Central memory CD8-positive, alpha-beta T cell (primary cell): ENCODE measurements at places on chromosomes 16 and 17.
A peak's percentile ranks its signal among the peaks of the same experiment; 100 is the strongest.

GRCh38 chr17:48610282-48611211, at the start of gene HOXB7:
Gene HOXB7, minus strand, starts transcription at chr17:48611017. Its CDS starts 99 bp downstream, at chr17:48610918.
- peaks cover 46% of the 10 kb centered on the region for H3K4me1 ChIP-seq
- peaks cover 84% of the 10 kb centered on the region for H3K27me3 ChIP-seq

GRCh38 chr16:73176577-73177013, 128.7 kb upstream of the ZFHX3 start:
- H3K27me3 ChIP-seq: no peaks in the 10 kb centered on the region
- H3K4me1 ChIP-seq: no peaks in the 10 kb centered on the region
- no peaks in the 10 kb centered on the region for H3K36me3 ChIP-seq

GRCh38 chr16:87046235-87046634, 271.0 kb downstream of the C16orf95 start:
- H3K27ac ChIP-seq: no peak overlapping the region
- no peak for DNase-seq
- no peaks in the 10 kb centered on the region for H3K36me3 ChIP-seq

DNA sequence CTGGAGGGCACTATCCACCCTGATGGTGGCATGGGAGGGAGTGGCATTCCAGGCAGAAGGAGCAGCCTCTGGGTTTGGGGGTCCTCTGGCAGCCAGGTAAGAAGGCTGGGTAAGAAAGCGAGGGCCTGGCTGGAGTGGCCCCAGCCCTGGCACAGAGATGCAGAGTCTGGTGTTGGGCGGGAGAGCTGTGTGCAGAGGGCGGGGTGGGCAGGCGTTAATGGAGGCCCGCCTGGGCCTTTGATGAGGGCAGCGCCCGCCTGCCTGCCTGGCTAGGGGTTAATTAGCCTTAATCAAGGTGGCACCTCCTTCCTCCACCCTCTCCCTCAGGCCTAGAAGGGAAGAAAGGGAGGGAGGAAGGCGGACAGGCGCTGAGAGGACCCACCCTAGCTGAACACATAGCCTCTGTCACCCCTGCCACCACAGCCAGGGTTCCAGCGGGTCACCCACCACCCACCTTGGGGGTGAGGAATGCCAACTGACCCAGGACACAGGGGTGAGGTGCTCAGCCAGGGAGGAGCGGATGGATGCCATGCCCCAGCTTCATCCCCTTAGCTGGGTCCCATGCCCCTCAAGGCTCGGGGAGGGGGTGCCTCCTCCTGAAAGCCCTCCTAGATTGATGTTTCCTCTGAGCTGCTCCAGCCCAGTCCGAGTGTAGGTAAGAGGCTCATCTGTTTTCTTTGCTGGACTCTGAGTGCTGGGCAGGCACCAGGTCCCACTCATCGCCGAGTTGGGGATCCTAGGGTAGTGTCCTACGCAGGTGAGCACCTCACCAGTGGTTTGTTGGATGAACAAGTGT, 13.4 kb upstream of the FAM83G start:
- no peak overlapping the region for H3K27ac ChIP-seq
- no peak for DNase-seq
- peaks cover 21% of the 10 kb centered on the region for H3K27me3 ChIP-seq
- no peaks in the 10 kb centered on the region for H3K4me1 ChIP-seq
- H3K4me3 ChIP-seq: no peak overlapping the region

DNA sequence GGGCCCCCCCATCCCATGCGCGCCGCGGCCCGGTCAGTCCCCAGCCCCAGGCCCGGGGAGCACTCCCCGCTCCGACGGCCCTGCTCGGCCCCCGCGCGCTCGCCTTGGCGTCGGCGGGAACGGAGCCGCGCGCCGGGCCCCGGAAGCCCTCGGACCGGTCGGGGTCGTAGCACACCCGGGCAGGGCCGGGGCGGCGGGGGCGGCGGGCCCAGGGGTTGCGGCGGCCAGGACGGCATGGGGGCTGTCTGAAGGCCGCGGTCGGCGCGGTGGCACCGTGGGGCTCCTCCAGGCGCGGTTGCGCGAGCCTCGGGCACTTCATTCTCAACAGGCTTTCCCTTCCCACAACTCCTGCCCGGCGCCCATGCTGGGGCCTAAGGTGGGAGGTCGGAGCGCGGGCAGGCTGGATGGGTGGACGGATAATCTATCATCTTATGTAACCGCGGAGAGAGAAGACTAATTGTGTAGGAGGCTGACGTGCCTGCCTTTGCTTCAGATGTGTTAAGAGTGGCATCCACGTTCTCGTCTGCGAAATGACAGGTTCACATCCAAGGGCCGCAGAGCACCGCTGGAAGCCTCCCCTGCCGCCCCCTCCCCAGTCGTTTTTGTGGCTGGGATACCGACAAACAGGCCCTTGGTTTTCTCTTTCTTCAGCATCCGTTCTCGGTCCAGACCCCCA, 708 bp downstream of the BAIAP2 start:
- H3K27ac ChIP-seq: peak overlapping the region; percentile 83
- peak overlapping the region; percentile 70 for H3K4me3 ChIP-seq
- peaks cover 2% of the 10 kb centered on the region for H3K36me3 ChIP-seq

DNA sequence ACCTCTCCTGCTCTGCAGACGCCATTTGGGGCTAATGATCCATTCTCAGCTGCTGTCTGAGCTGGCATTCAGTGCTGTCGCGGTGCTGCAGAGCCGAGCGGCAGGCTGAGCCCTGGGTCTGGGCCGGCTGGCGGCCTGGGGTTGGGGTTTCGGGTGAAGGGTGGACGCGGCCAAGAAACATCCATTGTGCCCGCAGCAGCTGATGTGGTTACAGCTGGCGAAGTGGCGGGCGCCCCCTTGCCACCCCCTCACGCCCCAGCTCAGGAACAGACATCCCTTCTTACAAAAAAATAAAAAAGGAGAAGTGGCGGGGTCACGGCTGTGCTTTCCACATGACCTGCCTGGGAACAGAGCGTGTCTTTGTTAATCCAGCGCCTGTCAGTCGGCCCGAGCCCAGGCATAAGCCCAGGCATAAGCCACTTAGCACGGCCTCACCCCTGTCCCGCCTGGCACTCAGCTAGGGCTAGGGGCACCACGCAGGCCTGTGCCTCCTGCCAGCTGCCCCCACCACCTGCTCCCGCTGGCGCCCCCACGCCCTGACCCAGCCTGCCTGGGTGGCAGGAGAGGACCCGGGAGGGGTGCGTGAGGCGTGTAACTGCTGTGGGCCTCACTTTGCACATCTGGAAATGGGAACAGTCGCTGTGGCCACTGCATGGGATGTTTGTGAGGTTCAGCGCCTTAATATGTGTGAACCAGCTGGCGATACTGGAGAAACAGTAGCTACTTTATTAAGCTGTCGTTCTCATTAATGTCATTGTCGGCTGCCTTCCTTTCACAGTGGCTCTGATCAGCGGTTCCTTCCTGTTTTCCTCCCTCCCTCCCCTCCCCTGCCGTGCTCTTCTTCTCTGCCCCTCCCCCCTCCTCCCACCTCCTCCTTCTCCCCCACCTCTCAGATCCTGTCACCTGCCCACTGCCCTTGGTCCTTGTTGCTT, 197.7 kb upstream of the CIBAR2 start:
- no peak overlapping the region for H3K27ac ChIP-seq
- peaks cover 2% of the 10 kb centered on the region for H3K36me3 ChIP-seq
- H3K4me3 ChIP-seq: peak overlapping the region; percentile 9
- peaks cover 14% of the 10 kb centered on the region for H3K4me1 ChIP-seq
- DNase-seq: no peak
- peaks cover 32% of the 10 kb centered on the region for H3K27me3 ChIP-seq
